ENCODE measurements at places on chromosomes 5 and 9.

GRCh38 chr9:83701286-83701685 lies 6.5 kb downstream of the UBQLN1 start:
- DNase-seq = no peak

- no peak for DNase-seq
Measured at GRCh38 chr9:88234114-88234513, 95.8 kb upstream of the SPATA31C2 start.

DNA sequence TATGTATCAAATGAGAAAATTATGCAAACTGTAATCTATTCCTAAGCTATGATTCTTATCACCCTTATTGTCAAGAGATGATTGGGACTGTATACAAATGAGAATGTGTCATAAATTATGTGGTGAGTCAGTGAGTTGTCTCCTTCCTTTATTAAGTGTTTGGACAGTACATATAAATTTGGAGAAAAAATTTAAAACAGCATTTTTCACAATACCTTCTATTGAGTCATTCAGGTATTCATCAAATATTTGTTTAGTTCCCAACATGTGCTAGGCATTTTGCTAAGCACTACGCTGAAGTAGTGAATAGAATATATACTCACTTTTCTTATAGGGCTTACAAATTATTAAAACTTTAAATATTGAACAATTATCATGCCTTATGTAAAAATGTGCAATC lies 36.3 kb upstream of the PTPRD start:
- DNase-seq = no peak

DNA sequence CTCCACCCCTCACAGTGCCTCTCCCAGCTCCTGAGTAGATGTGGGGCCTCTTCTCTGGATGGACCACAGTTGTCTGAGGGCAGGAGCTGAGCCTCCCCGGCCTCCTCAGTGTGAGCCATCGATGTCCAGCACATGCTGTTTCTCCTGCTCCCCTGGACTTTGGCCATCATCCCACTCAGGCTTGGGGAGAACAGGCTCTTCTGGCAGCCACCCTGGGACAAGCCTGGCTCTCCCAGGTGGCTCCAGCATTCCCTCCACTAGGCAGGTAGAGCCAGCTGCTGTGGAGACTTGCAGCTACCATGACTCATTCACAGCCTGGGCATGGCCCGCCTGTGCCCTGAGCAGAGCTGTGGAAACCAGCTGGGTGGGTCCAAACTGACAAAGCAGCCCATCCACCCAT lies 77.0 kb downstream of the CSNK1A1 start:
- DNase-seq = no peak

DNA sequence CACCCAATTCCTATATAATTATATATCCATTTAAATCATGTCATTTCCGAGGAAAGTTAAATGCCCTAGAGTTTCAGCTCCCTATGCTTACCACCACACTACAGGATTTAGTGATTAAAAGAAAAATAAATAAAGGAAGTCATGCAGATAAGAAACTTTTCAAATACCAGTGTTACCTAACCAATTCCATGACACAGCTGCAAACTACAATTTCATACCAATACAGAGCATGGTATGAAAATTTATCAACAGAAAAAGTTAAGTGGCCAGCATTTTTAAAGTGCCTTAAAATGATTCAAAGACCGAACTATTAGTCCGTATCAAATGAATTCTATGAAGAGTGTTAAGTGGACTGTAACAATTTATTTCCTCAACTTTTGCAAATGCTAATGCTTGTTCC lies 35.9 kb downstream of the CEP120 start:
- DNase-seq = no peak

- no peak for DNase-seq
Measured at GRCh38 chr9:134781591-134782302, 98.9 kb upstream of the FCN2 start.
